ENCODE measurements at places on chromosomes 1 and 21. TPM values are rescaled to one million over a fixed set of nuclear protein-coding genes. Genes with fewer than 3 reads are reported as not detected.

Gene REN
- not detected for total RNA-seq

Gene ZCCHC17
- 20.2 TPM for total RNA-seq

DNA sequence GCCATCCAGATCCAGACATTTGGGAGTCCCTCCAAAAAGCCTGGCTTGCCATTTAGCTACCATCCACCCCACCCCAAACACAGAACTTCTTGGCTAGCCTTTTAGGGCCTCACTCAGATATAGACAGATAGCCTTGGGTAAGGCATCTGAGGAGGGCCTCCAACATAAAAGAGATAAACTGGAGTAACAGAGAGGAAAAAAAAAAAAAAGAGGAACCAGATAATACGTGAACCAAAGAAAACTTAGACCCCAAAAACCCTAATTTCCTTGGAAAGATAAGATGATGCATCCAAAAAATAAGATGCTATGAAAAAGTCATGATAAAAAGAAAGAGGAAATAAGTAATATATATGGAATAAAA lies 19.8 kb upstream of the LSS start:
- no peak for DNase-seq
- no peak overlapping the region for H3K4me3 ChIP-seq
- no peaks in the 10 kb centered on the region for H3K27me3 ChIP-seq

DNA sequence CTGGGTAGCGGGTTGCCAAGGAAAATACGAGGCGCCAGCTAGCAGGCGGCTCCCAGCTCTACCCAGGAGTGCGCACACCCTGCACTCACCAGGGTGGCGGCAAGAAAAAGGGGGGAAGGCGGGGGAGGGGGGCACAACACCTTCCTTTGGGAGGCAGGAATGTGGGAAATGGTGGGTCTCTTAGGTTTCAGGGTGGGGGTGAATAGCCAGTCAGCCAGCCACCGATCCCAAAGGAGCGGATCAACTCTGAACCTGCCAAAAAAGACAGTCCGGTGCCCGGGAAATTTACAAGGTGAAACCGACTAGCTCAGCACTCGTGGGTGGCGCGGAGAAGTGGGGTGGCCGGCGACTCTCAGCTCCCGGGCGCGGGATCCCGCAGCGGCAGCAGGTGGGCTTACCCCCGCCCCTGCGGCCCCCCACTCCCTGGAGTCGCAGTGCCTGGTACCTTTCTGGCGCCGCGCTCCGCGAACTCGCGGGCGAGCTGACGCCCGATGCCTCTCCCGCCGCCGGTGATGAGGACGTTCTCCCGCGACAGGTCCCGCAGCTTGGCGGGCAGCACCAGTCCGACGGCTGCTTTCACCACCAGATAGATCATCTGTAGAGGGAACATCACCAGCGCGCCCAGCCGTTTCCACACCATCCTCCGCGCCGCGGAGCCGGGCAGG lies 1.2 kb downstream of the DHRS3 start:
- peak overlapping the region; percentile 87 for H3K4me3 ChIP-seq
- DNase-seq: peak; percentile 25
- peaks cover 56% of the 10 kb centered on the region for H3K4me1 ChIP-seq

DNA sequence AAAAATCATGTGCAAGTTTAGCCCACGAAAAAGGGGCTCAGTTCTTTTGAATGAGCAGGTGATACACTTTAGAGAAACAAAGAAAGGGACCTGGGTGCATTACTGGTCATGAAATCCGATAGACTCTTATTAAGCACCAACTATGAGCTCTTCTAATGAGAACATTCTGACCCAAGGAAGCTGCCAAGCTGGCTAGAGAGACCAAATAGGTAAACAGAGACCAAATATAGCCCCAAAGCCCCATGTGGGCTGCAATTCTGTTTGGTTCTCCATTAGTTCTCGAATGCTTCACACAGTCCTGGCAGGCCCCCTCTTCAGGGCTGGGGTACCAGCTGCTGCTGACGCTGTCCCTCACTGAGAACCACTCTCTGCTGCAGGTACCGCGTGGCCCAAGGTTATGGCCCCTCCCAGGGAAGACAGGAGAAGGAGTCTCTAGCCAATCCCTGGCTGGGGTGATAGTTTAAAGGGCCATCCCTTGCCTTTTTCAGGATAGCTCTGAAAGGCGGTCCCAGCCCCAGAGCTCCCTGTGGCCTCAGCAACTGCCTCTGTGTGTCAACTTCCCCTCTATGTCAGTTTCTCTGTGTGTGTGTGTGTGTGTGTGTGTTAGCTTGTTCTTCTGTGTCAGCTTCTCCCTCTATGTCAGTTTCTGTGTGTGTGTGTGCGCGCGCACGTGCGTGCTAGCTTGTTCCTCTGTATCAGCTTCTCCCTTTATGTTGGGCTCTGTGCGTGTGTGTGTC lies 7.1 kb upstream of the UBXN10 start:
- H3K4me3 ChIP-seq: no peak overlapping the region
- no peak overlapping the region for H3K27ac ChIP-seq
- H3K27me3 ChIP-seq: no peaks in the 10 kb centered on the region
- no peaks in the 10 kb centered on the region for H3K36me3 ChIP-seq

DNA sequence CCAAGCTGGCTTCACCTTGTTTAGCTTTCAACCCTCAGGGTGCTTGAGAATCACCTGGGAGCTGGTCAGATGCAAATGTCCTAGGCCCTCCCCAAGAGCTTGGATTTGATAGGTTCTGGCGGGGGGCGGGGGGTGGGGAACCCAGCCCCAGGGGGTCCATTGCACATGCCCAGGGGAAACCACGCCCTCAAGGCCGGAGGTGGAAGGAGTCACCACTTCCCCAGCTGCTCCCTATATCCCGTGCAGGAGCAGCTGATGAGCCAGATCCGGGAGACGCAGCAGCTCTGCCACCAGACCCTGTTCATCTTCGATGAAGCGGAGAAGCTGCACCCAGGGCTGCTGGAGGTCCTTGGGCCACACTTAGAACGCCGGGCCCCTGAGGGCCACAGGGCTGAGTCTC lies 5.8 kb downstream of the TOR3A start:
- H3K36me3 ChIP-seq: peaks cover 29% of the 10 kb centered on the region
- H3K27me3 ChIP-seq: no peaks in the 10 kb centered on the region
- H3K4me3 ChIP-seq: no peak overlapping the region
- peaks cover 14% of the 10 kb centered on the region for H3K4me1 ChIP-seq

GRCh38 chr1:39478126-39478915 lies 13.1 kb upstream of the BMP8A start:
- H3K4me1 ChIP-seq: no peaks in the 10 kb centered on the region
- no peak for DNase-seq
- peaks cover 48% of the 10 kb centered on the region for H3K36me3 ChIP-seq
- no peaks in the 10 kb centered on the region for H3K27me3 ChIP-seq

All from CD4-positive, alpha-beta memory T cell (primary cell).